CD4-positive, alpha-beta T cell treated with Interleukin-4 for 1 hour (primary cell): ENCODE measurements at places on chromosomes 11 and 22.

DNA sequence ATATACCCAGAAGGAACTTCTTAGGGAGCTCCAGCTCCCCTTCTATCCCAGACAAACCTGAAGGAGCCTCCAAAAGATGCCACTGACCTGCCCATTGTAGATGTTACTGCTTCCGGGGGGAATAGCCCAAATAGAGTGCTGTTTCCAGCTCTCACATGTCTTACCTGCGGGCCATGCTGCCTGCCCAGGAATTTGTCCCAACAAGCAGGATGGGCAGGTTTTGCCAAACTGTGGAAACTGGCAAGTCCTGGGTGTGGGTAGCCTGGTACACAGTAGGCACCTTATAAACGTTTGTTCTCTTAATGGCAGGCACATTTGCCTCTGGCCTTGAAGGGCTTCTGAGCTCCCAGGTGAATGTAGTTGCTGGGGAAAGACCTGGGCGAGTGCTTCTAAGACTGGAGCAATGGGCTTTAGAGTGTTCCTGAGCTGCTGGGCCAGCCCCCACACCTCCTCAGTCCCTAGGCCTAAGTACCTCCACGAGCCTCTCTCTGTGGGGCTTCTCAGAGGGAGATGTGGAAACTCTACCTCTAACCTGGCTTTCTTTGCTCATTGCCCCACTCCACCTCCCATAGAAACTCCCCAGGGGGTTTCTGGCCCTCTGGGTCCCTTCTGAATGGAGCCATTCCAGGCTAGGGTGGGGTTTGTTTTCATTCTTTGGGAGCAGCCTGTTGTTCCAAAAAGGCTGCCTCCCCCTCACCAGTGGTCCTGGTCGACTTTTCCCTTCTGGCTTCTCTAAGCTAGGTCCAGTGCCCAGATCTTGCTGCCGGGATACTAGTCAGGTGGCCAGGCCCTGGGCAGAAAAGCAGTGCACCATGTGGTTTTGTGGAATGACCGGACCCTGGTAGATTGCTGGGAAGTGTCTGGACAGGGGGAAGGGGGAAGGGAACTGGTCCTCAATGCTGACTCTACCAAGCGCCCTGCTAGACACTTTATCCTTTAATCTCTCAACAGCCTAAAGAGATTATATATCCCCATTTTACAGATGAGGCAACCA lies 37.2 kb downstream of the LIMK2 start:
- DNase-seq: no peak

DNA sequence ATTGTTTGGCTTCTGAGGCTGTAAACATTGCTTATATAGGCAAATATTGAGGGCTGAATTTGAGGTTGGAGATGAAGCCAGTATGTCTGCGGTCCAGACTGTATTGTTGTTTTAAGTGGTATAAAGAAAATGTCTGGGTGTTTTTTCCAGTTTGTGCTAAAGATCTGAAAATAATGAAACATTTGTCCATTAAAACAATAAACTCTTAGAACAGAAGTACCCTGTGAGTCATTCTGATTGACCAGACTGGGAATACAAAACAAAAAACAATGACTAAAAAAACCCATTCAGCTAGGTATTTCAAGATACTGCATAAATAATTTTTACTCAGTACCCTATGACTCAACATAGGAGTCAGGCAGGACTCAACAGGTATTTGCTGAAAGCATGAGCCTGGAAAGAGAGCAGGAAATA lies 20.4 kb downstream of the ALKBH8 start:
- DNase-seq: no peak

GRCh38 chr11:122717264-122717867 lies 61.8 kb downstream of the UBASH3B start:
- peak; percentile 44 for DNase-seq

- DNase-seq: no peak
Measured at GRCh38 chr11:34658071-34659015, 37.5 kb downstream of the EHF start.

DNA sequence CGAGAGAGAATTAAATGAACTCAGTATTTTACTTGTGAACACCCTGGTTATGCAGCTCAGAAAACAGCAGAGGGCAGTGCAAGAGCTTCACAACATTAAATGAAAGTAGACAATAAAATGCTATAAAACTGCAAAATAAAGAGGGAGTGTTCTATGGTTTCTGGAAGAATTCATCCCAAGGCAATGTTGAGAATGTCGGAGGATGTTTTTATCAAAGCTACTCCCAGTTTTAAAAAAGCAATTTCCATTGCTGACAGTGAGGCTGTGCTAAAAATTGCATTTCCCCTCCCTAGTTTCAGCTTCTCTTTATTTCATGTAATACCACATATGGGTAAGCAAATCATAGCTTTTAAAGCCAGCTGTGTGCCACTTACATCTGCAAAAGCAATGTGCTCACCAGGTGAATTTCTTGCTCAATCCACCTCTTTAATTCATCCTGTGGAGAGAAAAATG lies 296.8 kb downstream of the RAB38 start:
- no peak for DNase-seq

- DNase-seq: no peak
Measured at GRCh38 chr22:32336121-32336603, 21.5 kb upstream of the RFPL3 start.

DNA sequence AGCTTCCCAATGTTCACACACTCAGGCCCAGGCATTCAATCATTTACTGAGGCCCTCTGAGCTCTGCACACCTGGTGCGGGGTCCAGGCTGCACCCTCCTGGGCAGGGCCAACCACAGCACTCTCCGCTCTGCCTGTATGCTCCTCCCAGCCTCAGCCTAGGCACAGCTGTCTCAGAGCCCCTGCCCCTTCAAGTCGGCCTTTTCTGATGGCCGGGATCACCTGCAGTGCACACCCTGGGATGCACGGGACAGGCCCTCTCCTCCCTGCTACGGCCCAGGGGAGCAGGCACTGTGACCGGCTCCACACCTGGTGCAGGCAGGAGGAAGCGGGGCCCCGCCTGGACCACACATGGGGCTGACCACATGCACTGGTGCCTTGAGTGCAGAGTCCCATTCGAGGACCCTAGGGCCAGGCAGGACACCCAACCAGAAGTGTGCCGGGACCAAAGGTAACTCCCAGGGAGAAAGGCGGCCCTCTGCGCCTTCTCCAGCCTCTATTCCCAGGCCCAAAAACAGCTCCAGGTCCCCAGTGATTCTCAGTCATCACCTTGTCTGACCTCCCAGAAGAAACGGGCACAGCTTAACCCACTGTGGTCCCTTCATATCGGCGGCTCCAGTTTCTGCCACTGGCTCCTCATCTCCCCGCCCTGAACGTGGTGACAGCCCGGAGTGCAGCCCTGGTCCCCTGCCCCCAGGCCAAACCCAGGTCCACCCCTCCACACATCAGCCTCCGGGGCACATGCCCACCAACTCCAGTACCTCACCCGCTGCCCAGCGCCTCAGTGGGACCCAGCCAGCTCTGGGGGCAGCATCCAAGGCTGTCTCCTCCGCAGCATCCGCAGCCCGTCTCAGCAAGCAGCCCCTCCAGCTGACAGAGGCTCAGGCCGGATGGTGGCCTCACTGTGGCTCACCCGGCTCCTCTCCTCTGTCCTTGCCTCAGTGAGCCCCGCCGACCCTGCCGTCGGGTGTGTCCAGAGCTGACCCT lies 17.5 kb downstream of the SULT4A1 start:
- DNase-seq: no peak

- DNase-seq: no peak
Measured at GRCh38 chr22:32765132-32765618, 36.3 kb upstream of the TIMP3 start.

- no peak for DNase-seq
Measured at GRCh38 chr11:118415062-118415738, 13.8 kb downstream of the ATP5MG start.

GRCh38 chr11:47552056-47552565 lies 821 bp downstream of the CELF1 start:
- peak; percentile 18 for DNase-seq

DNA sequence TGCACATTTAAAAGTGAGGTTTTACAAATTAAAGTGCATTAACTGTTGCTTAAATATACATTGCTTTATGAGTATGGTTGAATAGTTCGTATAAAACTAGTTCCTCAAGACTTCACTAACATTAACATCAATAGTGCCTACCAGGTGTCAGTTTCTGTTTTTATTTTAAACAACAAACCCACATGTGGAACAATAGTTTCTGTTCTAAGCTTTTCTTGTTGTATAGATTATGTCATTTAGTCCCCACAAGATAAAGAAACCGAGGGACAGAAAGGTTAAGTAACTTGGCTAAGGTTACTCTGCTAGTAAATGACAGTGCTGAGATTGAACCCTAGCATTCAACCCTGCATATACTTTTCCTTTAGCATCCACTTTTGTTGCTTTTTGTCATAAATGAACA lies 41.4 kb upstream of the ST14 start:
- DNase-seq: no peak

DNA sequence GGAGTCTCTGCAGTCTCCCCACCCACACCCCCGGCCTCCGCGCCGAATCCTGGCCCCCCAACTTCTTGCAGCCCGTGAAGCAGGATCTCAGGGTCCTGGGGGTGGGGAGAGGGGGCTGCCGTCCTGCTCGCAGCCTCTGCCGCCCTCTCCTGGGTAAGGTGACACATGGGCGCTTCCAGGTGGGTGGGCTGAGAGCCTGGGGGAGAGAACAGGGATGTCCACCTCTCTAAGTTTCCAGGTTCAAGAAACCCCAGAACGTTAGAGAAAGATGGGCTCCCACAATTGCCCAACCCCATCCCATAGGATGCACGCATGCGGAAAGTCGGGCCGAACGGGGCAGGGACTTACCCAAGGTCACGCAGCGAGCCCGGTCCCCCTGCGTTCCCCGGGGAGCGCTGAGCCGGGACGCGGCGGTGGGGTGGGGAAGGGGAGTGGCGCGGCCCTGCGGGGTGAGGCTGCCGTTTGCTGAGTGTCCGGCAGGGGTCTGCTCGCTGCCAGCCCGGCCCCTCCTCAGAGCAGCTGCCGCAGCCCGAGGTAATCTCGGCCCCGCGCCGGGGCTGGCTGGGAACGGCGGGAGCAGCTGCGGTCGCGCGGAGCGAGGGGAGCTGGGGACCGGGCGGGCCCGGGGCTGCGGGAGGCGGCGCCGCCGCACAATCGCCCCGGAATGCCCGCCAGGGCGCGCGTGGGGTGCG lies 705 bp upstream of the CAPN1 start:
- DNase-seq: peak; percentile 66

DNA sequence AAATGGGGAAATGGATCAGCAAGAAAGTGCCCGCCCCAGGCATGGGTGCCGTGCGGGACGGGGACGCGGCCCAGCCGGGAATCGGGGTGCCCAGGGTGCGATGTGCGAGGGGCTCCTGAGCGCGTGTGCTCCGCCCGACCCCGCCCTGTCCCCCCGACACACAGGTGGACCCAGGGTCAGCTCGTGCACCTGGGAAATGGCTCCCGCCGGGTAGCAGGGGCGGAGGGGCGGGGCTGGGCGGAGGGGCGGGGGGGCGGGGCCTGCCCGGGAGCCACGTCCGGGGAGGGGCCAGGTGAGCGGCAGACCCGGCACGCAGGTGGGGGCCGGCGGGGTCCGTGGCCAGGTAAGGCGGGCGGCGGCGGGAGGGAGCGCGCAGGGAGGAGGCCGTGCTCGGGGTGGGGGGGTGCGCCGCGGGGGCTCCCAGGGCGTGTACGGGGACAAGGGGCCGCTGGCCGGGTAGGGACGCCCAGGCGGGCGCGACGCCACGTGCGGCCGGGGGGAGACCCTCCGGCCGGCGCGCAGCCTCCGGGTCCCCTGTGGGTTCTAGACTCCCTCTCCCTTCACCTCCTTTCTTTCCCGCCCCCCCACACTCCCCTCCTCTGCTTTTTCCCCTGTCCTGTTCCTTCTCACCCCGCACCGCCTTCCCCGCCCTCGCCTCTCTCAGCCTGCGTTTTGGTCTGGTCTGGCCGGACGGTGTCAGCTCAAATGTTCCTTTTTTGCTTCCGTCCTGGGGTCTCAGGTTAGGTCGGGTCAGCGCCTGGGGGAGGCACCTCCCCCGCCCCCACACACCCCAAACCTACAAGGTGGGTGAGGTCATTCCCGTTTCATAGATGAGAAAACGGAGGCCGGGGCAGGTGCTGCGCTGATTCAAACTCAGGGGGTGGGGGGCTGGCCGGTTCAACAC lies at the start of gene ARHGAP8:
Gene ARHGAP8, plus strand, starts transcription at position 291 of the 904 bp plus-strand sequence. CDS start 33,953 bp downstream, outside the sequence.
- peak; percentile 28 for DNase-seq

DNA sequence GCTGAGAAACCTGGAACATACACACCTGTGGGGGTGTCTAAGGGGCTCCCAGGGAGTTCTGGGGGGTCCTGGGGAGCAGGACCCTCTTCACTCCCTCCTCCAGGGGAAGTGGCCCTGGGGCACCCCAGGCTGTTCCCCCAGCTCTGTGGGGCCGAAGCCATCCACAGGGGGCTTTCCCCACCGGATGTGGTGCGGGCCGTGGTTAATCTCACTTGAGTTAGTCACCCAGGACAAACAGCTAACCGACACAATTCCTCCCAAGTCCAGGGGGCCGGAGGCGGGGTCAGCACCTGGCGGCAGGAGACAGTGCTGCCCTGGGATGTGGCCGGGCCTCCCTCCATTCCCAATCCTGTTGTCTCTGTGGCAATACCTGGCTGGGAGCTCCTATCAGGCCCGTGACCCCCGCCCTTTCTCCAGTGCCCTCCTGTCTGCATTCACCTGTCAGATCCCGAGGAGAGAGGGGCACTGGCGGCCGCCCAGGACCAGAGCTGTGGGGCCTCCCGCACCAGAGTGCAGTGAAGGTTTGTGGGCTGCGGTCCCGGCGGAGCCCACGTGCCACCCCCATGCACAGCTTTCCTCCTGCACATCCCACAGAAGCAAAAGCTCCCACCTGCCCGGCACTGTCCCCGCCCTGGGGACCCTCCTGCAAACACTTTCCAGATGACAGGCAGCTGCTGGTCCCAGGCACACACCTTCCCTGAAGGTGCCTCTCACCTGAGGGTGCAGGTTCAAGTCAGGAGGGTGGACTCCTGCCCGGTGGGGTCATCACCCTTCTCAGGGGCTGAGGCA lies 5.2 kb upstream of the MUC5AC start:
- no peak for DNase-seq

DNA sequence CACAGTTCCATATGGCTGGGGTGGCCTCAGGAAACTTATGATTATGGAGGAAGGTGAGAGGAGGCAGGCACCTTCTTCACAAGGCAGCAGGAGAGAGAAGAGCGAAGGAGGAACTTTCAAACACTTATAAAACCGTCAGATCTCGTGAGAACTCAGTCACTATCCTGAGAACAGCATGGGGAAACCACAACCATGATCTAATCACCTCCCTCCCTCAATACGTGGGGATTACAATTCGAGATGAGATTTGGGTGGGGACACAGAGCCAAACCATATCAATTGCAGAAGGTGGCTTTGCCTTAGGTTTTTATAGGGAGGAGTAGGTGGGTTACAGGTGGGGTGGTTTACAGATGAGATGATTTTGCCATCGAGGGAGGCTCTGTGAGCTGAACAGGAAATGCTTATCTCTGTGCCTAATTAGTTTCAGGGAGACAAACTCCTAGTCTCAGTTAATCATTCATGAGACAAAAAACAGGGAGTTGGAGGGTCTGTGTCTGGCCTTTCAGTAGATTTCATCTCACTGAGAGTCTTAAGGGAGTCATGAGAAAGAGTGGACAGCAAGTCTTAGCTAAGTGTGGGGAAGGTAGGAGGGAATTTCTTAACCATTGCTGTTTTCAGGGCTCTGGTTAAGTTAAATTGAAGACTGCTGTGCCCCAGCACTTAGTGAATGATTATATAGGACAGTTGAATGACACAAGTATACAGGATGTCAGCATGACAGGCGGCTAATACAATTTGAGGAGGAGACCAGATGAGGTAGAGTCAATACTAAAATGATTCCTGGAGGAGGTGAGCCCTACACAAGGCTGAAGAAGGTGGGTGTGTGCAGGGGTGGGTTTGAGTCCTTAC lies 47.7 kb downstream of the CWC15 start:
- no peak for DNase-seq
